NCI-H187 (cell line): ENCODE measurements at places on chromosomes 4 and X.

GRCh38 chrX:119647552-119648420 lies 41.6 kb upstream of the NKRF start:
- DNase-seq: no peak

- DNase-seq: no peak
Observed at GRCh38 chr4:88858752-88859151, 161.1 kb upstream of the NAP1L5 start.

DNA sequence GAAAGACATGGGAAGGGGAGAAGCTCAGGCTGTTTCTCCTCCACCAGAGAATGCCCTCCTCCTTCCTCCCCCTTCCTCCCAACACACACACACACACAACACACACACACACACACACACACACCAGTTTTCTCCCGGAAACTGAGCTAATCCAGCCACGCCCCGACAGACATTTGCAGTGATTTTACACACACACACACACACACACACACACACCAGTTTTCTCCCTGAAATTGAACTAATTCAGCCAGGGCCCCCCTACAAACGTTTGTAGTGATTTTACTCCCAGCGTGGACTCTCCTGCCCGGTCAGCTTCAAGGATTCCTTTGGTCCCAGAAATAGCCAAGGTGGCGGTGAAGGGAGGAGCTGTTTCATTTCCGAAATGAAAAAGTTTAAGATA lies 32.9 kb upstream of the STX18 start:
- peak; percentile 18 for DNase-seq

- DNase-seq: no peak
Observed at GRCh38 chr4:127772769-127773671, 9.1 kb upstream of the HSPA4L start.

DNA sequence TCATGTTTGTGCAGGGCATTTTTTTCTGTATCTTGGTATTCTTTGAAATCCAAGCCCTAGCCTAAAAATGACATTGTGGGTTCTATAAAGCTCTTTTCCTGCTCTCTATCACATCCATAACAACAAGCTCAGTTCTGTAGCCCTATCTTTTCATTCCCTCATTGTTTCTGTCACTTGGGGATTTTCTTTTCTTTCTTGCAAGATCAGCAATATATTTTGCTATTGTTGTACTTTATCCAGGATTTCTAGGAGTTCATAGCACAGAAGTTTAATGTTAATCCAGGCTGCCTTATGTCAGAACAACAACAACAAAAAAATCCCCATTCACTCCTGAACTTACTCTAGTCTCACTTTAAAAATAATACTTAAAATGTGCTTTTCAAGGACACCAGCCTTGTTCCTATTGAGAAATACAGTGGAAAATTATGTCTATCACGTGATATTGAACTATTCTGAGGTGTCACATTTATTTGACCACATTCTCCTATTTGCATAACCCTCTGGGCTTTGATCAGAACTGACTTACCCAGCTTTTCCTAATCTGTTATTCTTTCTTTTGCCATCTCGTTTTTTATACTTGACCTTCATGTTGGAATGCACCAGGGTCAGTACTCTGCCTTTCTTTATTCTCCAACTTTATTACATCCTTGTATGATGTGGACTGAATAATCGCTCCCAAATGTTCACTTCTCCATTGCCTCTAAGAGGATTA lies 112.8 kb downstream of the MAGEB5 start:
- DNase-seq: no peak

- no peak for DNase-seq
Observed at GRCh38 chrX:10654960-10655359, 34.6 kb upstream of the MID1 start.

DNA sequence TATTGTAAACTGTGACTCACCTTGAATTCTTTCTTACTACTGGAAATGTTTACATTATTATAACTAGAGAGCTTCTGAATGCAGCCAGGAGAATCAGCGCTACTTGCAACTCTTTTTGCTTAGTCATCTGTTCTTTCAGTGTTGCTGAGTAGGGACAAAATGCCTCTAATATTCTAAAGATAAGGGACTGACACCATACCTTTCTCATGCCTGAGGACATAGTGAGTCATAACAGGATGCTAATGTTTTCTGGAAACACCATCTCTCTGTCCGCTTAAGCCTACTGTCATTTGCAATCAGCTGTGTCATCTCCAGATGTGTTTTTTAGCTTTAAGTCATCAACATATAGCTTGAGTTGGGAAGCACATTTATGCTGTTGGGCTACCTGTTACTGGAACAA lies 108.3 kb downstream of the QRFPR start:
- DNase-seq: no peak

- no peak for DNase-seq
Observed at GRCh38 chr4:5752376-5753184, 41.6 kb downstream of the EVC start.

- DNase-seq: no peak
Observed at GRCh38 chr4:116796022-116796421, 289.4 kb downstream of the TRAM1L1 start.

DNA sequence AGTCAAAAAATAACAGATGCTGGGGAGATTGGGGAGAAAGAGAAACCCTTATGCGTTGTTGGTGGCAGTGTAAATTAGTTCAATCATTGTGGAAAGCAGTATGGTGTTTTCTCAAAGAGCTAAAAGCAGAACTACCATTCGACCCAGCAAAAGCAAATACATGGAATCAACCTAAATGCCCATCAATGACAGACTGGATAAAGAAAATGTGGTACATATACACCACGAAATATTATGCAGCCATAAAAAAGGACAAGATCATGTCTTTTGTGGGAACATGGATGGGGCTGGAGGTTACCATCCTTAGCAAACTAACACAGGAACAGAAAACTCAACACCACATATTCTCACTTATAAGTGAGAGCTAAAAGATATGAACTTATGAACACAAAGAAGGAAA lies 188.9 kb downstream of the CAMK2D start:
- no peak for DNase-seq

- DNase-seq: no peak
Observed at GRCh38 chr4:177478496-177478895, 36.3 kb upstream of the AGA start.

DNA sequence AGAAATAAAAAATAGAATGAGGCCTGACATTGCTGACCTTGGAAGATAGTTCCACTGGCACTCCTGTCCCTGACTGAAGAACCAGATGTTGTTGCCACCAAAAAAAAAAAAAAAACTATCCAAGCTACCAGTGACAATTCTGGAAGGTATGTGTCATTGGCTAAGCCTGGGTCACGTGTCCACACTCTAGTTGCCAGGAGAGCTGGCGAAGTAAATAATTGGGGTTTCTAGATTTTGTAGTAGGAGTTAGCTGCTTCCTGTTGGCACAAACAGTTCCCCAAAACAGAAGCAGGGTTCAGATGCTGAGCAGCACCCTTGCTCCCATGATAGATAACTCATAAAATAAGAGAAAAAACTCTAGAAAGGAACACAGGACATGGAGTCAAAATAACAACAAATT lies 20.5 kb downstream of the MND1 start:
- DNase-seq: no peak

GRCh38 chr4:80016506-80016905 lies 56.5 kb downstream of the ANTXR2 start:
- DNase-seq: no peak

- DNase-seq: no peak
Observed at GRCh38 chr4:142781114-142781513, 65.0 kb downstream of the INPP4B start.

DNA sequence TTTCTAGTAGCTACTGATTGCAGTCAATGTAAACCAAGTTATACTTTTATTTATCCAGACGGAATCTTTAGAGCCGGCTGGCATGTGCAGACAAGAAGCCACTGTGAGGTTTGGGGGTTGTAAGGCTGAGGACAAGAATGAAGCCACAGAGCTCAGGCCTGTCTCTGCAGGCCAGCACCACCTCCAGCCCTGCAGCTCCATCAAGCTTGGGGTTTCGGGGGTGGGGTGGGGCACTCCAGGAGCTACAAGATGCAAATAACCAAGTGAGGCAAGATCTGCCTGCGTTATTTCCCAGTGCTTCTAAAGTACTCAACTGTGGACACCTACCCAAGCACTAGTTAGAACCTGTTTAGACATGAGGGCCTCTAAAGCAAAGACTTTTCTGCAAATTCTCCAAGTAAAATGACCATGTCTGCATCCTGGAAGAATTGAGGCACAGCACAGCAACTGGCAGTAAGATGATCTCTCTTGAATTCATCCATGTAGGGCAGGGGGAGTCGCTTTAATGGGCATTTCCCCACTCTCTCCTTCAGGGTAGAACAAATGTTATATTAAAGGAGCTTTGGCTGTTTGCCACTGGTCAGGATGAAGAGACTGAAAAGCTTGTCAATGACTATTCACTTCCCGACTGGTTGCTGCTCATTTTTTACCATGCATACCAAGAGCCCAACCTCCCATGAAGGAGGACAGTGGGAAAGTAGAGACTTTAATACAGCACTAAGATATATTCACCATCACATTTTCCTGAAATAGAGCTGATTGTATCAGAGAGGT lies 222.5 kb downstream of the MGST2 start:
- no peak for DNase-seq

DNA sequence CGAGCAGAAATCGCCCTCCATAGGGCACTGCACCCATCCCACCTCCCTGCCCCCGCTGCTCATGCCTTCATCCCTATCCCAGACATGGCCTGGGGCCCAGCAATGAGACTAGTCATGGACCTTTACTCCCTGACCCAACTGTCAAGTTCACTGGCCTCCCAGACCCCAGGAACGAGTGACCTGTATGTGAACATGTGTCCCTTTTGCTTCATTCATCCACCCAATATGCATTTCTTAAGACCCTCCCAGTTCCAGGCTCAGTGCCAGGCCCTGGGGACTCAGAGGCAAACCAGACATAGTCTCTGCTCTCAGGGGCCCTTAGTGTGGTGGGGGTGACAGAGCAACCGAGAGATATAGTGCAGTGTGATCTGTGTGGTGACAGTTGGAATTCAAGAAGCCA lies 67.0 kb downstream of the EFNB1 start:
- DNase-seq: no peak

- no peak for DNase-seq
Observed at GRCh38 chr4:120062663-120063195, 3.9 kb downstream of the MAD2L1 start.

- DNase-seq: no peak
Observed at GRCh38 chrX:131405497-131405896, 116.4 kb upstream of the IGSF1 start.

GRCh38 chr4:185395238-185395955 lies at the start of gene LRP2BP:
Gene LRP2BP, minus strand, starts transcription at chr4:185395924. Its CDS starts 17,738 bp downstream, at chr4:185378186.
- DNase-seq: no peak

DNA sequence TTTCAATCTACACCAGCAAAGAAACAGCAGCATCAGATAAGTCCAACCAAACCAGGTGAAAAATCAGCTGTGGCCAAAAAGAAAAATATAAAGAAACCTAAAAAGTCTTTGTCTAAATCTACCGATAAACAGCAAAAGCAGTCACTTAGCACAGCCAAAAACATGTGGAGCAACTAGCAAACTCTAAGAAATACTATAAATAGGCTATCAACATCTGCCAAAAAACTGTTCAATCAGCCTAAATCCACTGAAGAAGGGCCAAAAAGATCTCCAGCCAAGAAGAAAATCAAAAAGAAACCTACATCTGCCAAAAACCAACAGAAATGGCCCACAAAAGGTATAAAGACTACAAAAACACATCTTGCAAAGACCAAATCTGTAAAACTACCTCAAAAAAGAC lies 36.7 kb upstream of the CABS1 start:
- DNase-seq: no peak

GRCh38 chr4:28269426-28269825 lies 1408.8 kb downstream of the STIM2 start:
- no peak for DNase-seq

GRCh38 chrX:37818031-37818430 lies 29.3 kb downstream of the DYNLT3 start:
- no peak for DNase-seq

GRCh38 chr4:159071178-159071968 lies 31.5 kb upstream of the RAPGEF2 start:
- no peak for DNase-seq

- DNase-seq: no peak
Observed at GRCh38 chrX:148412006-148412405, 88.4 kb upstream of the AFF2 start.

- no peak for DNase-seq
Observed at GRCh38 chrX:42398967-42399631, 378.9 kb downstream of the PPP1R2C start.

DNA sequence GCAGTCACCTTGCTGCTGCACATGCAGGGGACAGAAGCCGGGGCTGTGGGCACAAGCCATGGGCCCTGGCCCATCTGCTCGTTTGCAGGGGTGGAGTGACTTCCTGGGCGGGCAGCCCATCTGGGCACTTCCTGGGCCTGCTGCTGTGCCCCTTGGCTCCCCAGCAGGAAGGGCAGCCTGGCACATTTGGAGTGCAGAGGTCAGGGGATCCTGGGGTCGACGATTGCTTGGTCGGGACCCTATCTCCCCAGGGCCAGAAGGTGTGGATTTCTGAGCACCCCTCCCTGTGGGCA lies 10.9 kb upstream of the MXD4 start:
- DNase-seq: no peak
